GM04503 (cell line): ENCODE measurements at places on chromosomes 1 and 21.

GRCh38 chr1:24724345-24725208, 20.7 kb upstream of the CLIC4 start:
- DNase-seq = no peak

GRCh38 chr1:3942416-3943122, 42.5 kb upstream of the C1orf174 start:
- no peak for DNase-seq

DNA sequence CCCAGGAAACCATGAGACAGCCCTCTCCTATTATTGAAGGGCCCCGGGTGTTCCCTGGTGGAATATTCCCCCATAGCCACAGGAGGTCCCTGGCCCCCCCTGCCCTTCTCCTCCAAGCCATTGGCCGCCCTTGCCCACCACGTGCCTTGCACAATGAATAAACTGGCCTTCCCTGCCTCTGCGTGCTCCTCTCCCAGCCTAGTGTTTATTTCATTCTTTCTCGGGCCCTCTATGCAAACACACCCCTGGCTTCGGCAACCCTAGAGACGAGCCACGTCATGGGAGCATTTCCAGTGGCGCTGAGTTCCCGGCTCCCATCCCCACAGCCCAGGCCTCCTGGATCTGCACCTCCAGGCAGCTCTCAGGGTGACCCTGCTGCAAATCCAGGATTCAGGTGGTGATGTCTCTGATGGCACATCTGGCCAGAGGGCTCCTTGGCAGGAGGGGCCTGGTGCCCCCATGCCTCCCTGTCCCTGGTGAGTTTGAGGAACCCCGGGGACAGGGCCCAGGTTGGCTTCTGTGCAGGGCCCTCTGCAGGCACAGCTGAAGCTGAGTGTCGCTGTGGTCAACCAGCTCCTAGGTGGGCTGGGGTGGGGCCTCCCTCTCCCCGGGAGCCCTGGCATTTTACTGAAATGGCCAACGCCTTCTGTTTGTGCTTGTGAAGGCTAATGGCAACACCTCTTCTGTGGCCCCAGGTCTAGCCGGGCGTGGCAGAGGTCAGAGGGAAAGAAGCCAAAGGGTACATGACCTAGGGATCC, 6.2 kb downstream of the KRTAP10-12 start:
- DNase-seq = no peak

DNA sequence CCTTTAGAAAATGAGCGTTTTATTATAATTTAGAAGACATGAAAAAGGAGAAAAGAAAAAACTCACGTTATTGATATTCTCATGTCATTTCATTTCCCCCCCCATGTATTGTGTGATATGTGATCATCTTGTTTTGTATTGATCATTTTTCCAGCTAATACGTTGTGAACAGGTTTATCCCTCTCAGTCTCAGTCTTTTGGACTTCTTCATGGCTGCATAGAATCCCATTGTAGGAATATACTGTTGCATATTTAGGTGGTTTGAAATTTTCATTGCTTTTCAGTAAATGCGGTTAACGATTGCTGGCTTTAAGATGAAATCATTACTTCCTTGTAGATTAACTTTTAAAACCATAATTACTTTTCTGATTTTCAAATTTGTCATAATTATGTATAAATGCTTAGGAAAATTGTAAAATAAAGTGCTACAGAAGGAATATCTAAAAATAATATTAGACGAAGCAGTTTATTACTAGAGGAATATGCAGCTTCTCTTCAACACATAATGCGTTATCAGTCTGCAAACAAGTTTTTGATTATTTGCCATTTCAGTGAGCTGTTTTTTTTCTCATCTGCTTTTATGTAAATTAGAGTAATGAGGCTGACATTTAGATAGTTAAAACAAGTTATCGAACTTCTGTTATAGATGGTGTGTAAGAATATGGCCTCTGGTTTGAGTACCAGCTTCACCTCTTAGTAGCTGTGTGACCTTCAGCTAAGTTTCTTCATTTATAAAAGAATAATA, 1.8 kb downstream of the SON start:
- DNase-seq = no peak

DNA sequence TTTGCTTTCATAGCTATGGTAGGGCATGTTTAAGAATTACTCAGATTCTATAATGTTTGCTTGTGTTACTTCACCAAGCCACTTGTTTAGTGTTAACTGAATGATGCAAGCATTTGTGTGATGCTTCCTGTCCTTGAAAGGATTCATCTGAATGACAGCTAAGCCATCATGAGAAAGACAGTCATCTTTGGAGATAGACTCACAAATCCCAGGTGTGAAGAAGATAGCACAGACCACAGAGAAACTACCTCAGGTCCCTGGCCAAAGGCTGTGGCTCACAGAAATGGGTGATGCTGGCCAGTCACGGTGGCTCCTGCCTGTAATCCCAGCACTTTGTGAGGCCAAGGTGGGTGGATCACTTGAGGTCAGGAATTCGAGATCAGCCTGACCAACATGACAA, 321.4 kb downstream of the DPYD start:
- no peak for DNase-seq

- no peak for DNase-seq
Measured at GRCh38 chr1:230857822-230858221, 10.5 kb downstream of the C1orf198 start.
